Lung (tissue), 17 donors: ENCODE measurements at places on chromosomes 12 and 14.
A peak's percentile ranks its signal among the peaks of the same experiment; 100 is the strongest.

DNA sequence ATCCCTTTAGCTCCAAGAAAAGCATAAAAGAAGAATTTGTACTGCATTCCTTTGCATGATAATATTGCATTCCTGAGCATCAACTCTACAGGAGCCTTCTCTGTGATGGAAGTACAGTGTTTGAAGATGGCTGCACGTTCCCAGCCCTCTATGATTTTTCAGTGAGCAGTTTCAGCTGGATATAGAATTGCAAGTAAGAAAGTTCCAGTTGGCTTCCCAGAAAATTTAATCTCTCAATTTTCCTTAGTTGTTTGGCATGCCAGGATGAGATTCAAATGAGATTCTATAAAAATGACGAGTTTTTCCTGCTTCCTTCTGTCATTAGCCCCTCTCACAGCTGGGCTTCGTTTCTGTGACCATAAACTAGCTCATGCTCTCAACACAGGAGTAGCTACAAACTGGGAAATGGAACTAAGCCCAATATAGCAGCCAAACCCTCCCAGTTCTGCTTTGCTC is 109.9 kb downstream of the TTC8 start:
- peak; percentile 84 for DNase-seq

DNA sequence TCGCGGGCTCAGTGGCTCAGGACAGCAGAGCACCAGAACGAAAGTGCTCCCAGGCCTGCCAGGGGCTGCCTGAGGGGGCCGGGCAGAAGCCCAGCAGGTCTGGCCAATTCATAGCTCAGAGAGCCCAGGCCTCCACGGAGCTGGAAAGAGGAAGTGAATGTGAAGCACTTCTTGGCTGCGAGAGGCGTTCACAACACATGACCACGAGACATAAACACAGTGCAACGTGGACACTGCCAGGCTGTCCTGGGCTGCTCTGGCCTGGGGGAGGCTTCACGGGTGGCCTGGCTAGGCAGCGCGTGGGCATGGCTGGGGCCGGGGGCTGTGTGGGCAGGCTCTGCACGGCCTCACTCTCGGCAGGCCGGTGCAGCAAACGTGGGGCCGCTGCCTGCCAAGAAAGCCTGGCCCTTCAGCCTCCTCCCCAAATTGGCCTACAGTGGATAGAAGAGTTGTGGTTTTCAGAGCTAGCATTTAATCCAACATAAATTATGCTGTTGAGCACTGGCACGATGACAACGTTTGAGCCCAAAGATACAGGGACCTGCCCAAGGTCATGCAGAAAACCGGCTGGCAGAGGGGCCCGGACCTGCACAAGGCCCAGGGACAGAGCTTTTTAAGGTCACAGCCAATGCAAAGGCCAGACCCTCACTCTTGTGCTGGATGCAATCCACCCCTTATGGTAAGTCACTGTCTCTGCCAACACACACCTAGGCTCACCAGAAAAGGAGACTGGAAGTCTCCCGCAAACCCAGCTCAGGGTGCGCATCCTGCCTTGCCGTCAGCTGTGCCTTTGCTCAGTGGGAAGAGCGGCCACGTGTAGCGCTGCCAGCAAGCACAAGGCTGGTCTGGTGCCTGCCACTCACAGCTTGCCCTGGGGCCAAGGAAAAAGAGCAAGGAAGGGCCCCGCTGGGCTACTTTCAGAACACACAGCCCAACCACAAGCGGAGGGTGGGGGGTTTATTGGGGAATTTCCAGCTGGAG is 8.6 kb downstream of the SLC25A29 start:
- peak; percentile 77 for DNase-seq

DNA sequence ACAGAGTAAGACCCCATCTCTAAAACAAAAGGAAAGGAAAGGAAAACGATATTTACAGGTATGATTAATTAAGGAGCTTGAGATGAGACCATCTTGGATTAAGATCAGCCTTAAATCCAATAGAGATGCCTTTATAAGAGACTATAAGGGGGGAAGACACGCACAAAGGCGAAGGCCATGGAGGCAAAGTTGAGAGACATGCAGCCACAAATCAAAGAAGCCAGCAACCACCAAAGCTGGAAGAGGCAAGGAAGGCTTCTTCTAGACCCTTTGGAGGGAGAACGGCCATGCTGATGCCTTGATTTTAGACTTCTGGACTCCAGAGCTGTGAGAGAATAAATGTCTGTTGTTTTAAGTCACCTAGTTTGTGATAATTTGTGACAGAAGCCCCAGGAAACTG is 39.6 kb upstream of the MED13L start:
- no peak for DNase-seq

GRCh38 chr12:67751381-67751928 is 102.9 kb downstream of the DYRK2 start:
- peak; percentile 43 for DNase-seq

DNA sequence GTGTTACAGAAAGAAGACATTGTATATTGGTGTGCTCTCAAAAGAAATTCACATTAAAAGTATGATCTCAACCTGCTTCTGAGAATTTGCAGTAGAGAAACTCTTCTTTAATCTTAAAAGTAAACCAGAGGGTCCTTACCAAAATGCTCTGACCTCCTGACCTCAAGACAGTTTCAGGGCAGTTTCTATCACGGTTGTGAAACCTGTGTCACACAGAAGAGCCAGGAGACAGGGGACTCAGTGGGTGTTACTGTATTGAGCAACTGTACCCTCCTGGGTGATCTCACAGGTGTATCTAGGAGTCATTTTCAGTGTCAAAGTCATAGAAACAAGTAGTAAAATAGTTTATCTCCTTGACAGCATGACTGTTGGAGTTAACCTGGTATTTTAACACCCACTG is 178.0 kb downstream of the GRIP1 start:
- DNase-seq: no peak

- DNase-seq: no peak
These were observed 903 bp downstream of the BRF1 start for GRCh38 chr14:105299654-105300541.

GRCh38 chr12:15880721-15881120 is 1.5 kb upstream of the STRAP start:
- DNase-seq: no peak

DNA sequence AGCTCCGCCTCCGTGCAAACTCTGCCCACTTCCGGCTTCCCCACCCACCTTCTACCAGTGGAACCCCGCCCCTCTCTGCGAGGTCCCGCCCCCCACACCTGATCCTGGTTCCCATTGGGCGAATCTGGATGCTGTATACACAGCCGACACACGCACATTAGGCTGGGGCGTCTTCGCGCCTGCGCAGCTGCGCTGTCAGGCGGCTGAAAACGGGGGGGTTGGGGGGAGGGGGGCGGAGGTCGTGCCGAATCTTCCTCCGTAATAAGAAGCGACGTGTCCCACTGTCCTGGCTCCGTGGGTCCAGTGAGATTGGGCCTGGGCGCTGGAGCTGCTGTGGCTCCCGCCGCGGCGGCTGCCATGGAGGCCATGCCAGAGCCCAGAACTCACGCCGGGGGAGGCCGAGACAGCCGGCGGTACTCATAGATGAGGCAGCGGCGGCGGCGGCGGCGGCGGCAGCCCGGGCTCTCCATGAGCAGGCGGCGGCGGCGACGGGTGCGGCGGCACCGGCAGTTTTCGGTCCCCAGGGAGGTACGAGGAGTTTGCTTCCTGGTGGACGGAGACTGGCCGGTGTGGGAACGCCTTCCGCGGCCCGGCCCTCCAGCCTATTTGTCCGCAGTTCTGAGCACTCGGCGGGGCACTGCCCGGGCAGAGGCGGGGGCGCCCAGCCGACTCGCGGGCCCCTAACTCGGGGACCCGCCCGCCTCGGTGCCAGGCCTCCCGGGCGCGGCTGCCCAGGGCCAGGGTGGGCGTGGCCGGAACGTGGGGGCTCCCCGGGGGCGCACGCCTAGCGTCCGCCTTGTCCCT is 64.5 kb downstream of the KLHL28 start:
- DNase-seq: peak; percentile 98

DNA sequence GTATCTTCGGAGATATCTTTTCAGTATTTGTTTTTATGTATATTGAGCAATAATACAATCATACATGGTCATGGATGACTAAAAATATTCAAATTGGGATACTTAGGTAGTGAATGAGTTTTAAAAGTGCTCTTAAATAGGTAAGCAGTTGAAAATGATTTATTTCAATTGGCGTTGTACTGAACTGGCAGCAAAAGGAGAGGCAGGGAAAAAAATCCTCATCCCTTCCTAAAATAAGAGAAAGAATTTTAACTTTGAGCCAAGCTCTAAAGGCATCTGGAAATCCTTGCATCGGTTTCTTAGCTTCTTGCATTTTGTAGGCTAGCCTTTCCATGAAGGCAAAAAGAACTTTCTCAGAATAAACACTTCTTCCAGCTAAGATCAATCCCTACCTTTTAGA is 125.2 kb downstream of the MGST1 start:
- DNase-seq: no peak

DNA sequence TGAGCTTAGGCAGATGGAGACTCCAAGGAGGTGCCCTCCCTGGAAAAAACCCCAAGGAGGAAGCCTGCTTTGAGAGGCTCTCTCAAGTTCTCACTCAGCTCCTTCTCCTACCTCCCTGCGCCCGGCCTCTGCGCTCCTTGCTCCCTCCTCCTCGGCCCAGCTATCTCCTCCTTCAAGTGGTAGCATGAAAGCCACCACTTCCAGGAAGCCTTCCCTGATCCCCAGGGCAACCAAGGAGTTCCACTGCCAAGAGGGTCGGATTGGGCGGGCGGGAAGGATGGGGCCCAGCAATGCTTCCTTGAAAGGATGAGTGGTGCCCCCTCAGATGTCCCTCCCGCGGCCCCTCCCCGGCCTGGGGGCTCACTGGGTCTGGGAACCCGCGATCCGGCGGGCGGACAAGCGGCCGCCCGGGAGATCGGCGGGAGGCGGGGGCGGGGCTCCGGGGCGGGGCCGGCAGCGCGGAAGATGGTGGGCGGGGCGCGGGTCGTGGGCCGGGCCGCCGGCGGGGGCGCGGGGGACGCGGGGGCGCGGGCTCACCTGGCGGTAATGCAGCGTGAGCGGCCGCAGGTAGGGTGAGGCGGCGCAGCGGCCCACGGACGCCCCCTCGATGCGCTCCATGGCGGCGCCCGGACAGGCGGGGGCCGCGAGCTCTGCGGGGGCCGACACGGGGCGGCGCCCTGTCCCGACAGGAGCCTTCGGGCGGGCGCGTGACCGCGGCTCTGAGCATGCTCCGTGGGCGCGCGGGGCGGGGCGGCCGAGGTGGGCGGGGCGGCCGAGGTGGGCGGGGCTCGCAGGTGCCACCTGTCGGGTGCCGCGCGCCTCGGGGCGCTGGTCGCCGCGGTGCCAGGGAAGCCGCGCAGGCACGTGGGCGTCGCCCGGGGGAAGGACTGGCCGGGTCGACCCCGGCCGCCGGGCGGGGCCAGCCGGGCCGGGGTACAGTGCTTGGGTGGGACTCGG is at the start of gene NUDT14:
Gene NUDT14, minus strand, starts transcription at position 721 of the 957 bp plus-strand sequence. Its CDS starts 103 bp downstream, at position 618.
- DNase-seq: peak; percentile 58

DNA sequence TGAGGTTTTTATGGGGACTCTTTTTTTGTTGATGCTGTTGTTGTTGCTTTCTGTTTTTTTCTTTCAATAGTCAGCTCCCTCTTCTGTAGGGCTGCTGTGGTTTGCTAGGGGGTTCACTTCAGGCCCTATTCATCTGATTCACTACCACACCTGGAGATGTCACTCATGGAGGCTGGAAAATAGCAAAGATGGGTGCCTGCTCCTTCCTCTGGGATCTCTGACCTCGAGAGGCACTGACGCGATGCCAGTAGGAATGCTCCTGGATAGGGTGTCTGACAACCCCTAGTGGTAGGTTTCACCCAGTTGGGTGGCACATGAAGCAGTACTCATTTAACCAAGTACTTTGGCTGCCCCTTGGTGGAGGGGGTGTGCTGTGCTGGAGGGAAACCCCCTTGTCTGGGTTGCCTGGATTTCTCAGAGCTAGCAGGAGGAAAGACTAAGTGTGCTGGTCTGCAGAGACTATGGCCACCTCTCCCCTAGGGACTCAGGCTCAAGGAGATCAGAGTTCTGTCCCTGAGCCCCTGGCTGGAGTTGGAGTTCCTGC is 745.5 kb downstream of the TMTC2 start:
- no peak for DNase-seq

DNA sequence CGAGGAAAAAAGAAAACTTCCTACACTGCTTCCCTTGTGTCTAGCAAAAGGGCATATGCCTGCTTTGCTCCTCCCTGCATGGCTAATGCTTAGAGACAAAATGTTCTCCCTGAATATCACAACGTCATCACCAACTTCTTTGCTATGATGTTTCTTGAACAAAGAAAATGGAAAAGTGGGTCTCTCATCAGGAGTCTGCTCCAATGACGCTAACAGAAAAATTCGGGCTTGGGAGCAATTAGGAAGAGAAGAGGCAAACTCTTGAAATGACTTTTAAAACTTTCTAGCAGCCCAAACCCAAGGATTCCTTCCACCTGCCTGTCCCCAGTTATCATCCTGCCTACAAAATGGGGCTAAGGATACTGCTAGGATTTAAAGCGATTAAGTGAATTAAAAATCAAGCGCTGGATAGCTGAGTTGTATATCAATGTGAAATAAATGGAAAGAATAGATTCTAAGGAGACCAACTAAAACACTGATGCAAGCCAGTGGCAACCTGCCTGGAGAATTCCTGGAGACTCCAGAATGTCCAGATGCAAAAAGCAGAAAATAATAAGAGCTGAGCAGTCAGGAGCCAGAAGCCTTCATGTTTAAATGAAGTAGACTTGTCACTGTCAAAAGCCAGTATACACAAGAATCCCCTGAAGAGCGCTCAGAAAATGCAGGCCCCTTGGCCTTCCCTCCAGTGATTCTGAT is 183.8 kb downstream of the DPF3 start:
- no peak for DNase-seq

DNA sequence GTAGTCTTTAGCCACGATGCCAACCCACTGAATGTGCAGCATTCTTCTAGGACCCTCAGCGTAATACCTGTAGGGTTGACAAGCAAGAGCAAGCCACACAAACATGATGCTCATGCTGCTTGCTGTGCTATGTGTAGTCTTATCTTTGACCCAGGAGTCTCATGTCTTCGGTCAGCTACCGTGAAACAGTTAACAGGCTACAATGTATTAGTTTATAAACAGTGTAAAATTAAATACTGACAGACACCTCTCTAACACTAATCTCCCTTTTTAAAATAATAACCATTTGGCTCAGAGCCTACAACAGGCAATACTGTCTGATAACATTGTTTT is 1.9 kb downstream of the EAPP start:
- DNase-seq: no peak

DNA sequence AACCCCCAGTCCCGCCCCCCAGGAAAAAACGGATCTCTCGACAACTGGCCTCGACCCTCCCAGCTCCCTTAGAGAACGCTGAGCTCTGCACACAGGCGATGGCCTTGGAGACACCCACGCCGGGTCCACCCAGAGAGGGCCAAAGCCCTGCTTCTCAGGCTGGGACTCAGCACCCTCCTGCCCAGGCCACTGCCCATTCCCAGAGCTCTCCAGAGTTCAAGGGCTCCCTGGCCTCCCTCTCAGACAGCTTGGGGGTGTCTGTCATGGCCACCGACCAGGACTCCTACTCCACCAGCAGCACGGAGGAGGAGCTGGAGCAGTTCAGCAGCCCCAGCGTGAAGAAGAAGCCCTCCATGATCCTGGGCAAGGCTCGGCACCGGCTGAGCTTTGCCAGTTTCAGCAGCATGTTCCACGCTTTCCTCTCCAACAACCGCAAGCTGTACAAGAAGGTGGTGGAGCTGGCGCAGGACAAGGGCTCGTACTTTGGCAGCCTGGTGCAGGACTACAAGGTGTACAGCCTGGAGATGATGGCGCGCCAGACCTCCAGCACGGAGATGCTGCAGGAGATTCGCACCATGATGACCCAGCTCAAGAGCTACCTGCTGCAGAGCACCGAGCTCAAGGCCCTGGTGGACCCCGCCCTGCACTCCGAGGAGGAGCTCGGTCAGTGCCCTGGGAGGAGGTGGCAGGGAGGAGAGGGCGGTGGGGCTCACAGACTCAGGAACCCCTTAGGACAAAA is 95.8 kb downstream of the LGMN start:
- no peak for DNase-seq
